ENCODE measurements at places on chromosomes 1 and 21. TPM values are rescaled to one million over a fixed set of nuclear protein-coding genes. Genes with fewer than 3 reads are reported as not detected.

DNA sequence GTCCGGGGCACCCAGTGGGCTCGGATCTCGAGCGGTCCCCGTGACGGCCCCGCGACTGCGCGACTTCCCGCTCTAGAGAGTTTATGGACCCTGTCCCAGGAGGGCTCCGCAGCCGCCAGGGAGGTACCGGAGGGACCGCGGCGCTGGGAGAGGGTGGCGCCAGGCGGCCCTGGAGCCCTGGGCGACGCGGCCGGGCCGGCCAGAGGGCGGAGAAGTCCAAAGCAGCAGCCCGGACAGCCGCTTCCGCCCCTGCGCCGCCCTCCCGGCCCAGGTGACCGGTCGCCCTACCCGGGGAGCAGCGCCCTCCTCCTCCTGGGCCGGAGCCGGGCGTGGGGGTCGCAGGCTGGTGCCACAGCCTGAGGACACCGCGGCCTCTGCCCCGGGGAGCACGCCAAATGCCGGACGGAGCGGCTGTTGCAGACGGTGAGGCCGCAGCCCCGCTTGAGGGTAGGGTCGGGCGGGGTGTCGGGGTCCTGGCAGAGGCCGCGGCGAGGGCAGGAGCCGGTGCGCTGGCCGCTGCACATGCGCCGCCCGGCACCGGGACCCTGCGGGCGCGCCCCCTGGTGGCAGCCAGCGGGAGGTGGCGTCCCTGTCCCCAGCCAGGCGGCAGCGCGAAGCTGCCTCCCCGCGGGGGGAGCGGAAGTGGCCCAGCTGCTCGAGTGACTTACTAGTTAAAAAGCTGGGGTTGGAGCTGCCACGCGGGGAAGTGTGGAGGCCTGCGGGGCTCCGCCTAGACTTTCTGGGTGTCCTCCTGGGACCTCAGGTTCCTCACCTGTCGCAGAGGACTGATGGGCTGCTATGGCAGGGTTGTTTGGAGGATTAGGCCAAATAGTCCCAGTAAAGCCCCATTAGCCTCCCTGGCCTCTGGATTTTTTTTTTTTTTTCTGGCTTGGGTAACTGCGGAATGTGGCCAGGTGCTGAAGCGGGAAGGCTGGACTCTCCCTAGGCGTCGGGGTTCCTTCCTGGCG, 20.9 kb upstream of the ZNF678 start:
- no peaks in the 10 kb centered on the region for H3K36me3 ChIP-seq
- peak overlapping the region; percentile 54 for H3K4me3 ChIP-seq
- peak; percentile 81 for DNase-seq
- no peaks in the 10 kb centered on the region for H3K27me3 ChIP-seq

DNA sequence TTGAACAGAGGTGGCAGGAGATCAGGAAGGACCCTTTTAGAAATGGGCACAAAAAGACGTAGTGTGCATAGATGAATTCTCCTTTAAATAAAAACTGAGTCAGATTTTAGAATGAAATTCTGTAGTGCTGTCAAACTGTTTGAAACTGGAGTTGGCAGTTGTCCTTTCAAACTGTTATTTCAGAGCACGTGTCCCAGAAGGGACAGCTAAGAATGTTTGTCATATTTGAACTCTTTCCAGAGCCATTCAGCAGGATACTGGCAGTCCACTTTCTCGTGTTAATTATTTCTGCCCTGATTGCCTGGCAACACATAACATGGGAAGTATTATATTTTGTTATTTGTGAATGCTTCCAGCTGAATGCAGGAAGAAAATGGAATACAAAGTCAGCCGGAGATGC, 212.3 kb upstream of the DPYD start:
- H3K4me3 ChIP-seq, result no peak overlapping the region
- no peaks in the 10 kb centered on the region for H3K36me3 ChIP-seq
- no peak for DNase-seq
- no peaks in the 10 kb centered on the region for H3K4me1 ChIP-seq
- no peaks in the 10 kb centered on the region for H3K27me3 ChIP-seq

- H3K27ac ChIP-seq, result no peak overlapping the region
- H3K4me1 ChIP-seq, result no peaks in the 10 kb centered on the region
- no peaks in the 10 kb centered on the region for H3K36me3 ChIP-seq
- no peaks in the 10 kb centered on the region for H3K27me3 ChIP-seq
- H3K4me3 ChIP-seq, result no peak overlapping the region
These were observed 361.5 kb downstream of the HHAT start for GRCh38 chr1:210690236-210690635.

DNA sequence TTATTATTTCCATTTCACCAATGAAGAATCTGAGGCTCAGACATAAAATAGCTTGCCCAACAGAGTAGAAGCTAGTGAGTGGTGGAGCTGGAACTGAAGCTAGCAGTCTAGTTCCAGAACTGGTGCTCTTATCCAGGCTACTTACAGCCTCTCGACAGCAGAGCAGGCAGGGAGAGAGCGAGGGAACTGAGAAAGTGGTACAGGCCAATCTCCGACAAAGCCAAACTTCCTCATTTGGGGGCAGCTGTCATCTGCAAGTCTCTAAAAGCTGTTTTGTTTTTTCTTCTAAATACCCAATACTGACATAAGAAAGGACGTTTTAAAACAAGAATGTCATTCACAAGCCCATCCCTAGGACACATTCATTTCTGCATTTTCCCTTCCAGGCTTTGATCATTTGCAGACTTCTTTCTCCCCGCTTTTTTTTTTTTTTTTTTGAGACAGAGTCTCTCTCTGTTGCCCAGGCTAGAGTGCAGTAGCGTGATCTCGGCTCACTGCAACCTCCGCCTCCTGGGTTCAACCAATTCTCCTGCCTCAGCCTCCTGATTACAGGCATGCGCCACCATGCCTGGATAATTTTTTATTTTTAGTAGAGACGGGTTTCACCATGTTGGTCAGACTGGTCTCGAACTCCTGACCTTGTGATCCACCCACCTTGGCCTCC, 20.0 kb downstream of the YIPF1 start:
- H3K36me3 ChIP-seq, result peaks cover 21% of the 10 kb centered on the region
- H3K27me3 ChIP-seq, result no peaks in the 10 kb centered on the region
- no peak for DNase-seq
- H3K4me3 ChIP-seq, result no peak overlapping the region

DNA sequence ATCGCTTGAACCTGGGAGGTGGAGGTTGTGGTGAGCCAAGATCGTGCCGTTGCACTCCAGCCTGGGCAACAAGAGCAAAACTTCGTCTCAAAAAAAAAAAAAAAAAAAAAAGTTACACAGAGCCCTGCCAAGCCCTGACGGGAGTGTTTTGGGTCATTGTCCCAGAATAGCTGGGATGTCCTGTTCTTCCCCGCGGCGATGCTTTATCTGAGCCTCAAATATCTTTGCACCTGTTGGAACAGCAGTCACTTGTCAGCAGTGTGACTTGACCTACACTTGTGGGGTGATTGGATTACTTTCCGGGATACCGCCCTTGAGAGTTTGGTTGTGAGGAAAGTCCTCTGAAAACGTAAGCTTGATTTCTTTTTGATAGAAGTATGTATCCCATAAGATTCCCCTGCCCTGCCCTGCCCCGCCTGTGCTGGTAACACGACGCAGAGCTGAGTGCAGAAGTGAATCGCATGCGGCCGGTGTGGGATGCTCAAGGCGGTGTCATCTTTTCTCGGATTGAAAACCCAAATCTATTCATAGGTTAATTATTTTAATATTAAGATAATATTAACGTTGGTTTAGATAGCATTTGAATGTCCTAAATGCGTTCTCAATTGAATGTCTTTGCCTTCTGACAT, 50.9 kb downstream of the PCNT start:
- H3K27ac ChIP-seq, result no peak overlapping the region
- H3K4me1 ChIP-seq, result no peaks in the 10 kb centered on the region
- H3K4me3 ChIP-seq, result no peak overlapping the region
- no peaks in the 10 kb centered on the region for H3K36me3 ChIP-seq
- H3K27me3 ChIP-seq, result no peaks in the 10 kb centered on the region
- DNase-seq, result no peak

DNA sequence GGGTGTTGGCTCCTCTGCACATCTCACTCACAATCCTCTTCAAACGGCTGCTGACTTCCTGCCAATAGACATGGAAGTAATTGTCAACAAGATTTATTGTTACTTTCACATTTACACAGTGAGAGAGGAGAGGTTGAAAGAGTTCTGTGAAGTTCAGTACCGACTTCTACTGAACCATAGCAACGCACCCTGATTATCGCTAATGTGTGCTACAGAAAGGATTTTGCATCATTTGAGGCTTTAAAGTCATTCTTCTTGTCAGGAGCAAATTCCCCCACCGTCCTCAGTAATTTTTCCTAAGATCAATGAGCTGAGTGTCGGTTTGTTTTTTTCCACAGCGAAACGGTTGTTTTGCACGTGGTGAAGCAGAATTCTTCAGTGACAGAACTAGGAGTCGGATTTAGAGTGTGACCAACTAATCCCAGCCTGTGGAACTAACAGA, 361.0 kb downstream of the ADGRL2 start:
- no peak overlapping the region for H3K27ac ChIP-seq
- peak; percentile 56 for DNase-seq
- no peaks in the 10 kb centered on the region for H3K27me3 ChIP-seq
- no peaks in the 10 kb centered on the region for H3K36me3 ChIP-seq
- H3K4me1 ChIP-seq, result no peaks in the 10 kb centered on the region
- peak overlapping the region; percentile 15 for H3K4me3 ChIP-seq

- H3K27ac ChIP-seq, result no peak overlapping the region
- H3K4me3 ChIP-seq, result no peak overlapping the region
- no peaks in the 10 kb centered on the region for H3K4me1 ChIP-seq
- no peak for DNase-seq
- no peaks in the 10 kb centered on the region for H3K27me3 ChIP-seq
These were observed 337.6 kb upstream of the SNX7 start for GRCh38 chr1:98323906-98324358.

- H3K4me1 ChIP-seq, result no peaks in the 10 kb centered on the region
- no peaks in the 10 kb centered on the region for H3K36me3 ChIP-seq
- H3K4me3 ChIP-seq, result no peak overlapping the region
- H3K27ac ChIP-seq, result no peak overlapping the region
- no peak for DNase-seq
- no peaks in the 10 kb centered on the region for H3K27me3 ChIP-seq
These were observed 10.2 kb downstream of the VN1R5 start for GRCh38 chr1:247266053-247266452.

- peak overlapping the region; percentile 80 for H3K27ac ChIP-seq
- peaks cover 18% of the 10 kb centered on the region for H3K4me1 ChIP-seq
These were observed 14.7 kb downstream of the ZBTB7B start for GRCh38 chr1:155017041-155017945.

GRCh38 chr1:6152882-6153281, 27.2 kb downstream of the CHD5 start:
- H3K4me3 ChIP-seq, result no peak overlapping the region
- no peak for DNase-seq
- peaks cover 5% of the 10 kb centered on the region for H3K4me1 ChIP-seq
- no peaks in the 10 kb centered on the region for H3K27me3 ChIP-seq

PPP1R12B gene
- 116 TPM for total RNA-seq

SELP gene
- 9.1 TPM for total RNA-seq

PTCH2 gene
- 31.9 TPM for total RNA-seq

HRNR gene
- 0.06 TPM for total RNA-seq

PAQR6 gene
- total RNA-seq, result 8.6 TPM

GJA5 gene
- total RNA-seq, result 2.7 TPM

KLHDC8A gene
- total RNA-seq, result 15.6 TPM

NECAP2 gene
- 43.7 TPM for total RNA-seq

IGSF5 gene
- 1.7 TPM for total RNA-seq

RSPO1 gene
- total RNA-seq, result 1.6 TPM
